Lung (tissue), 17 donors: ENCODE measurements at places on chromosomes 1 and 21. TPM values are rescaled to one million over a fixed set of nuclear protein-coding genes. Genes with fewer than 3 reads are reported as not detected.

The RGS4 gene
- 6.4 TPM for total RNA-seq

The HNRNPR gene
- 147 TPM for total RNA-seq

The ASCL5 gene
- 0.25 TPM for total RNA-seq

The BMP8B gene
- total RNA-seq = 1.0 TPM

The IL12RB2 gene
- 2.1 TPM for total RNA-seq

The FAM151A gene
- total RNA-seq = not detected

The BTBD8 gene
- total RNA-seq = 3.0 TPM

The C1orf56 gene
- total RNA-seq = 4.9 TPM

The LPAR3 gene
- total RNA-seq = 8.3 TPM

The PGLYRP4 gene
- 3.1 TPM for total RNA-seq

The REN gene
- total RNA-seq = 0.23 TPM

The S100A8 gene
- total RNA-seq = 556 TPM

The S100A7 gene
- total RNA-seq = not detected

The SPRR2F gene
- not detected for total RNA-seq
